Fibroblast of skin of scalp (primary cell): ENCODE measurements at places on chromosomes 6 and 20.

- DNase-seq: no peak
These were observed 20.4 kb upstream of the SIRPD start for GRCh38 chr20:1577906-1578305.

DNA sequence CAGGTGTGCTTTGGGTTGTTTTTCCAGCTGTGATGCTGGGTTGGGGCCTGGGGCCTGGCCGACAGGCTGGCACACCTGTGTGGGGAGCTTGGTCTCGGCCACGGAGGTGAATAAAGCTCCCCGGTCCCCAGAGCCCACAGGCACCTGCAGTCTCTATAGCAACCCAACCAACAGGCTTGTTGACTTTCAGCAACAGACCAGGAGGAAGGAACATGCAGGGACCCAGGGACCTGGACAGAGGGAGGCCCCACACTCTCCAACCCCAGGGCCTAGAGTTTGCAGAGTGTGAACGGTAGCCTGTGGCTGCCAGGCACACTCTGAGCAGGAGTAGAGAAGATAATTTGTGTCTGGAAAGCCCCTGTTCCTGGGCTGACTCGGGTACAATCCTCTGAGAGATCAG lies 14.6 kb upstream of the SYNJ2 start:
- no peak for DNase-seq

DNA sequence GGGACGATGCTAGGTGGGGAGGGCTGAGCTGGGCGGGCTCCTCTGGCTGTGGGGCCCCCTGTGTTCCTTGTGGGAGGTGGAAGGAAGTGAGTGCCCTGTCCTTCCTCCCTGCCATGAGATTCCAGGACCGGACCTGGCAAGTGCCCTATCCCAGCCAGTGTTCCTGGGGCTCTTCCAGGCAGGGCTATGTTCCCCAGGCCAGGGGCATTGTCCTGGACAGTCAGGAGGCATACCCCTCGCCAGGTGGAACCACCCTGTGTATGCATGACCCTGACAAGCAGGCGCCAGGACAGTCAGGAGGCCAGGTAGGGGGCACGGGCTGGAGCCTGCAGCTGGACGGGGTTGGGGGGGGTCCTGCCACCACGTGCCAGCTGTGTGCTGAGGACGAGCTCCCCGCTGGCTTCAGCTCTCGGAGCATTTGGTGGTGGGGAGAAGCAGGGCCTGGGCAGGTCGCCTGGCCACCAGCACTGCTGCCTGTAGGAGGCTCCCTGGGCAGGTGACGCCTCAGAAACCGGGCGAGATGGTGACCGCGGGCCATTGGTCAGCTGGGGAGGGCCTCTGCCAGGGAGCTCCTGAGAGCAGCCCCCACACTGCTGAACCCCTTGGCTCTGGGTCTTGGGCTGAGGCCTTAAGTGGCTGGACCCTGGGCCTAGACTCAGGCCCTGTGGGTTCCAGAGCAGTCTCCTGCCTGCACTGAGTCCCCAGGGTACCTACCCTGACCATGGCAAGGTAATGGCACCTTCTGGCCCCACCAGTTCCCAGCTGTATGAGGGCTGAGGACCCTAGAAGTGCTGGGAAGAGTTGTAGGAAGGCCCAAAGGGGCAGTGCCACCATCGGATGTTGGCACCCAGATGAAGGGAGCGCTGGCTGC lies 694 bp downstream of the SLC17A9 start:
- no peak for DNase-seq

DNA sequence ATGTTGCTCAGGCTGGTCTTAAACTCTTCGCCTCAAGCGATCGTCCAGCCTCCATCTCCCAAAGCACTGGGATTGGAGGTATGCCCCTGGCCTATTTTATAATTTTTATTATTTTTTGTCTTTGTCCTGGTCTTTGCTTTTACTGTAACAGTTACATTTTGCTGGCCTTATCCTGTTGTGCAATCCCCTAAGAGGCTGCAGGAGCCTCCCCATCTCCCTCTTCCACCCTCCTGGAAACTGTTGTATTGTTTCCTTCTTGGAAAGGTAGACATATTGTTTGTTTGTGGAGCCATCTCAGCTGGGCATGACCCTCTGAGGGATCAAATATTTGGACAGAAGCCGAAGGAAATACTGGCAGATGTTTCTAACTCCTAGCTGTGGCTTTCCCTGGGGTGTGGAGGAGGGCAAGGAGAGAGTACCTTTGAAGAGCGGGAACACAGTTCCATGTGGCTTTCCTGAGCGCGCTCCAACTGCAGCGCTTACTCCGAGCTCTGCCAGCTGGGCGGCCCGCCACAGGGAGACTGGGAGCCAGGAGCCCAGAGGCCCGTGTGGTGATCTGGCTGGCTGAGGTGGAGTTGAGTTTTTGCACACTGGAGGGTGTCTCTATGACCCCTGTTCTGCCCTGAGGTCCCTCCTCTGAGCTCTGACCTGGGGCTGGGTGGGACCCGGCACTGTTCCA lies 4.9 kb downstream of the MAPK13 start:
- DNase-seq: no peak

DNA sequence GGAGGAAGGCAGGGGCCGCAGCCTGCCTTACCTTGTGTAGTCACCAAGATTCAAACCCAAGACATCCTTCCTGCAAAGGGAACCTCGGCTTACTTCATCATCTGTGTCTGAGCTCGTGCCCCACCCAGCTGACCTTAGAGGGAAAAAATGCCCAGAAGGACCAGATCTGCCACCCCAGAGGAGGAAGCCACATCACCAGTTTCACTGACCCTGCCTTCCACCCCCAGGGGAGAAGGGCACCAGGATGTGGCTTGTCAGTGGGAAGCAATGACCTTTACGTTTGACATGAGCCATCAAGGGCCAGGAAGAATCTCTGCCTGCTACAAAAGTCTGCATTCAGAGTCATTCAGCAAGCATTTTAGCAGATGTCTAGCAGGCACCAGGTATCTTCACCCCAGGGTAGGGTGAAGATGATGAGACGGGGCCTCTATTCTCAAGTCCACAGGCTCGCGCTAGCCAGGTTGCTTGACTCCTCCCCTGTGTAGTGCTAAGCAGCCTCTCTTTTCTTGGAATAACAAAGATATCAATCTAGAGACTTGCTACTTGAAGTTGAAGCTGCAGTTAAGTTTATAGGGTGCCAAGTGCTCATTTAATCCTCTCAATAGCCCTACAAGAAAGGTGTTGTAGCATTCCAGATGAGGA lies 28.1 kb downstream of the HM13 start:
- DNase-seq: peak; percentile 31

DNA sequence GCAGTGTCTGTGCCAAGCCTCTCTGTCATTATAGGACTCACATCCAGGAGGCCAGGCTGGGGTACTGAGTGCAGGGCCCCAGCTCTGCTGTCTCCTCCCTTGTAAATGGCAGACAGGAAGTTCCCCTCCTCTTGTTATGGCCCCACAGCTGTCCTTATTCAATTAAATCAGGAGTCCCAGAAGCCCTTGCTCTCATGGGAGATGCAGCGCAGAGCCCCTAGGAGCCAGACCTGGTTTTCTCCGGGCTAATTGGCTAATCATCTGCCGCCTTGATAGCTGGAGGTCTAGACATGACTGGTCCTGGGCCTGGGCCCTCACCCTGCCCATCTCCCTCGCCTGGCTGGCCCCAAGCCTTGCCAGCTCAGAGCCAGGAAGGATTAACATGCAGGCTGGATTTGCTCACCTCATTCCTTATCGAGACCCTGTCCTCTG lies 172.0 kb downstream of the VEGFA start:
- DNase-seq: no peak

- DNase-seq: peak; percentile 6
These were observed 4.6 kb downstream of the XKR7 start for GRCh38 chr20:31972471-31973021.

- no peak for DNase-seq
These were observed 17.7 kb downstream of the LYRM4 start for GRCh38 chr6:5243069-5243468.

DNA sequence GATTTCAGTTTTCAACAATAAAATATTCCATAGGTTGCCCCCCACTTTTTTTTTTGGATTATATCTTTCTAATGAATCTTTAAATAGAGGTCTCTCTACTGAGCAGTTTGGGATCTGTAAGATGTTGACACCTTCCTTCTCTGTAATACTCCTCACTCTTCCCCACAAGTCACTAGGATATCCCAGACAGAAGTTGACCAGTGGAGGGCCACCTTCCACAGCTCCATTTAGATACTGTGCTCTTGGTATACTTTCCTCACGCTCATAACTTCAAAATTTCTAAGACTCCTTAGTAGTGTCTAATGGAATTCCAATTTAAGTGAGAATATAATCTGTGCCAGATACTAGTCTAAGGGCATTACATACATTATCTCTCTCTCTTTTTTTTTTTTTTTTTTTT lies 159.0 kb upstream of the BEND3 start:
- no peak for DNase-seq

DNA sequence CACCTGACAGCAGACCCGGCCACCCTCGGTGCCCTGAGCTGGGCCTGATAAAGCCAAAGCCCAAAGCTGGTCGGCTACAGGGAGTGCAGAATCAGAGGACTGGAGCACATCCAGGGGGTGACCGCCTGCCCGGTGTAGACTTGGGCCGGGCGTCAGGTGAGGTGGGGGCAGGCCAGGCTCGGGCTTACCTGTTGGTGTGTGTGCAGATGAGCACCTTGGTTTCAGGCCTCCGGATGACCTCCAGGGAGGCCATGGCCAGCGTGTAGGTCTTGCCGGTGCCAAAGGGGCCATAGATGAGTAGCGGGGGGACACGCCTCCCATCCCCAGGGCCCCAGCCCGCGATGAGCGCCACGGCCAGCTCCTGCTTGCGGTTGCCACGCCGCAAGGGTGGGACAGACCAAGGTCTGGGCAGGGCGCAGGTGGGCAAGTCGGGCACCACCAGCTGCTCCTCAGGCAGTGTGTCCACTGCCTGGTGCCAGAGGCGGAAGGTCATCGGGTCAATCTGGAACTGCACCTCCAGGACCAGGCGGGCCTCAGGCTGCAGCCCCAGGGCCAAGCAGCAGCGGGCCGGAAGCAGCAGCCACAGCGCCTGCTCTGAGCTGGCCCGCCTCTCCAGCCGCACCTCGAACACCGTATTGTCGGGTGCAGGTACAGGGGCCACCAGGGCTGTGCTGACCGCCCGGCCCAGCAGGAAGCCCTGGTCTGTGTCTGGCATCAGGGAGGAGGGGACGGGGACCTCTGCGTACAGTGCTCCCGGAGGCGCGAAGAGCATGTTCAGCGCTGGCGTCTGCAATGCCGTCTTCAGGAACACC lies 5.7 kb downstream of the HELZ2 start:
- DNase-seq: no peak

GRCh38 chr6:14791526-14791925 lies 454.3 kb upstream of the JARID2 start:
- peak; percentile 72 for DNase-seq

DNA sequence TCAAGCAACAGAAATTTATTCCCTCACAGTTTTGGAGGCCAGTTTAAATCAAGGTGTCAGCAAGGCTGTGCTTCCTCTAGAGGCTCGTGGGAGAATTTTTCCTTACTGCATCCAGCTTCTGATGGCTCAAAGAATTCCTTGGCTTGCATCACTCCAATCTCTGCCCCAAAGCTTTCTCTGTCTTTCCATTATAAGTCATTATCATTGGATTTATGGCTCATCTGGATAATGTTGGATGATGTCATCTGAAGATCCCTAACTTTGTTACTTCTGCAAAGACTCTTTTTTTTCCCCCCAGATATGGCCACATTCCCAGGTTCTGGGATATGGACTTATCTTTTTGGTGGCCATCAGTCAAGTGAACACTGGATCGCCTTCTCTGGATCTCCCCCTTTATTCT lies 146.3 kb upstream of the B3GAT2 start:
- DNase-seq: no peak

GRCh38 chr20:62631336-62632308 lies 10.7 kb upstream of the SLCO4A1 start:
- DNase-seq: no peak

- no peak for DNase-seq
These were observed 77.7 kb downstream of the CDYL start for GRCh38 chr6:4853782-4854511.

GRCh38 chr6:121691126-121691551 lies 255.7 kb downstream of the GJA1 start:
- peak; percentile 81 for DNase-seq

GRCh38 chr6:69887026-69887425 lies 20.7 kb downstream of the COL19A1 start:
- DNase-seq: peak; percentile 26

DNA sequence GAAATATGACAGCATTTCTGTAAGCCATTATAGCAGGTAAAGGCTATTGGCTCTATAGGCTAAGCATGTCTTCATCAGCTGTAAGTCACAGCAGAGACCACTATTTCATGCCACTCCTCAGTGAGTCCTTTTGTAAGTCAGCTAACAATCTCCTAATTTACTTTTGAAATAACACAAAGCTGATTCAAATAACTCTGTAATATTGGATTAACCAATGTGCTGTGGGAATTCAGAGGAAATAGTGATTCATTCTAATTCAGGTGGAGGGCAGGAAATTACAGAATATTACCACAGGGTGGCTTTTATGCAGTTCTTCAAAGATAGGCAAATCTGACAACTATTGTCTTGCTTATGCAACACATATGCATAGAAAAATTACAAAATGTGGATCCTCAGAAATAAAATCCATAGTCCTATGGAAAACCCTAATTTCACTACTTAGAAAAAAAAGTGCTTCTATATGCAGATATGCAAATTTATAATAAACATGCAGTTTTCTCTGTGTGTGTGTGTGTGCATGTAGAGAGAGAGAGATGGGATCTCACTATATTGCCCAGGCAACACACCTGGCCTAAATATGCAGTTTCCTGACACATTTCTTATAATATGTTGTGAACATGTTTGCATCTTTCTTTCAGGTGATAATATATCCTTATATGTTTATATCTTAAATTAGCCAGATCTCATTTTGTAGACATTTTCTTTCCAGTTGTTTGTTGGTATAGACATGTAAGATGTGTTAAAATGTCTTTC lies 4.8 kb upstream of the SMIM28 start:
- DNase-seq: no peak

DNA sequence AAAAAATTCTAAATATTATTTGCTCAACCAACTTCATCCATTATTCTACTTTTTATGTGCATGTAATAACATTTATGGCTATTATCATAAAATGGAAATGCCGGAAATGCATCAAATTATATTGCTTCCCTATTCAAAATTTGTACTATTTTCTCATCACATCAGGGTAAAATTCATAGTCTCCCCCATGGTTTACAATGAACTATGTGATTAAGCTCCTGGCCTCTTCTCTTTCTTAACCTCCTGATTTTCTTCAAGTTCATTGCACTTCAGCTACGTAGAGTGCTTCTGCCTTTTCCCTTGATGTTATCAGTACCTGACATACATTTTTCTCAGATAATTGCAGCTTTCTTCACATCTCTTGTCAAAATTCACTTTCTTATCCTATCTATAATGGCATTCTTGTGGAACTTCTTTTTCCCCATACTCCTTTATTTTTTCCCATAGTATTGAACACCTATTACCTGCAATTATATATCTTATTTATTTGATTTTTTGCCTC lies 699.1 kb upstream of the ADGRB3 start:
- no peak for DNase-seq

DNA sequence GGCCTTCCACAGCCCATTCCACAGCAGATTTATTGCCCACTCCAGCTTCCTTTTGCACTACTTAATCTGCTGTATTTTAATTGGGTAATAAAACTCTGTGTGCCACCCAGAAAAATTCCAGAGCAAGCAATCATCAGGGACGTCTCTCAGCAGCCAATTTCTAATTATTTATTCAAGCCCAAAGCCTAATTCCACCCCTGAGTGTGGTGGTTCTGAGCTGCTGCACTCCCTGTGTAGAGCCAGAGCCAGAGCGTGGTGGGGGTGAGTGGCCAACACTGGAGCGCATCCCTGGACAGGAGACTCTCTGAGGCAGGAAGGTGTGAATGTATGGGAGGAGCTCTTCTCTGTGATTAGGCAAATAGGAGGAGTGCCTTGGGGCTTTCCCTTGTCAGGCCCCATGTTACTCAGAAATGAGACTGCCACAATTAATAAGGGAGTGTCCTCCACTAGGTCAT lies 66.1 kb downstream of the CD24 start:
- DNase-seq: no peak
